ENCODE measurements at places on chromosomes 2 and 18. TPM values are rescaled to one million over a fixed set of nuclear protein-coding genes. Genes with fewer than 3 reads are reported as not detected.

DNA sequence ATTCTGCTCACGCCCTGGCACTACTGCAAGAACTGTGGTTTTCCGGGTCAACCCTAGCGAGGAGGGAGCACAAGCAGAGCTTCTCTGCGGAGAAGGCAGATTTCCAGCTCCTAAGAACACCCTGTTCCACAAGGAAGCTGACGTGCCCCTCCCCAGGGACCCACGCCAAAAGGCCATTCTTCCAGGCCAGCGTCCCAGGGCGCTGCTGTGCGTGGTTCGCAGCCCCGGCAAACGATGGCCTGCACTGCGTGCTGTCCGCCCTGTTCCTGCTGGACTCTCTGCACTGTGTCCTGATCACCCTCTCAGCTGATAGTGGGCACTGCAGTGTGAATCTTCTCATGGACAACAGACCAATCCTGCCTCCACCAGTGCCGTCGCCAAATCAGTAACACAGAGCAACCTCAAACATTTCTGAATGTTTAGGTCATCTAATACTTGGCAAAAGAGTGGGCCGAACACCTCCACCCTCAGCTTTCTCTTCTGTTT, 49.1 kb downstream of the ADI1 start:
- DNase-seq, result peak; percentile 87

GRCh38 chr2:99602476-99602875, 112.7 kb upstream of the REV1 start:
- DNase-seq, result no peak

DNA sequence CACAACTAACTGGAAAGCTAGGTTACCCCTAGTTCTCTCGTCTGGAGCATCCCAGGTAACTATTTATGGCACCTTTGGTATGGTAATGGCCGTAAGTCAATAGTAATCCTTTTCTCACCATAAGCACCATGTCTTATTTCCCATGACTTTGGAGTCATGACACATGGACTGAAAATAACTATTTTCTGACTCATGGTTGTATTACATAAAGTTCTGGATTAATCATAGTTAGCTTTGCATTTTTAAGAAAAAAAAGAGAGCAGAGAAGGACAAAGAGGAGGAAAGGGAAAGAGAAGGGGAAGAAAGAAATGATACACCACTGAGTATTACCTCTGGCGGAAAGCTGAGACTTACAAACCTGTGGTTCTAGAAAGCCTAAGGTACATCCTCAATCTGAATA, 99.3 kb downstream of the BIN1 start:
- no peak for DNase-seq

GRCh38 chr2:216796115-216796840, 63.6 kb downstream of the TNP1 start:
- no peak for DNase-seq

DNA sequence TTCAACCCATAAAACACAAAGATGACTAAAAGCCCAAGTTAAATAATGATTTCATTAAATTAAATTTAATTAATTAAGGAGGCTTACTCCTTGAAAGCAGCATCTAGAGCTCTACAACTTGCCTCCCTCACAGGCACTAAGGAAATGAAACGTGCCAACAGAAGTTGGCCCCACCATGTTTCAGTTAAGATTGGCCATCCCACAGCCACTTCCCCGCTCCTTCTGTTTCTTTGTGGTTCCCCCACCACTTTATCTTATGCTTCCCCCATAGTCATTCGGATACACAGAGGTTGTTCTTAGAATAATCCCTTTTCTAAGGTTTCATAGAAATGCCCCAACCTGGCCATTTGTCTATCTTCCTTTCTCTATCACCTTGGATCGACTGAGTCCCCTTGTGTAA, 101.6 kb upstream of the RIOK3 start:
- no peak for DNase-seq

GRCh38 chr2:233443511-233444183, 89.4 kb downstream of the DGKD start:
- peak; percentile 87 for DNase-seq

DNA sequence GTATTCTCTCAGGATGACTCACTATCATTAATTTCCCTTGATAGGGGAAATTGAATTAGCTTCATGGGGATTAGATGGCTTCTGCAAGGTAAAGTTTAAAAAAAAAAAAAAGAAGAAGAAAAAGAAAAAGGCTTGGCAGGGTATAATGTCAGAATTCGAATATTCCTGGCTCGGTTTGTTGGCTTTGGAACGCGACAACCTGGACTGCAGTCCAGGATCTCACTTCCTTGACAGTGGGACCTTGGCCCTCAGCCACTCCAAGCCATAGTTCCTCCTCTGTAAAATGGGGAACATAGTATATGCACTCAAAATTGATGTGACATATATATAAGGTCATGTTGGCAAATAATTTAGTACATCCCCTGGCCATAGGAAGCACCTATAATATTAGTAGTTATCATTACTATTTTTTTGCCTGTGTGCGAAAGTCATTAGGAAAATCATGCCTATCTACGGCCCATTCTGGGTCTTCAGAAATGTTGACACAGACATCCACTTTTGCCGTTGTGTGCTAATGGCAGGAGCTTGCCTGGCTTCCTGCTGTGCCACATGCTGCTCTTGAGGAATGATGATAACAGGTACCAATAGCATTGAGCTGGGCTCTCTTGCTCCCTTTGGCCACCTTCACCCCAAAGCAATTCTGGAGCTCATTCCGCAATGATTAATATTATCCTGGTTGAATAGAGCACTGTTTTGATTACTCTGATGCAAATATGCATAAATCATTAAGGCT, 97.9 kb downstream of the MTCL1 start:
- no peak for DNase-seq

- no peak for DNase-seq
Observed at GRCh38 chr18:6509832-6510231, 95.1 kb upstream of the L3MBTL4 start.

The CNDP2 gene
- total RNA-seq, result 84.5 TPM

The PSMA8 gene
- total RNA-seq, result 13.1 TPM

The COLEC11 gene
- total RNA-seq, result 15.8 TPM

The PIGN gene
- total RNA-seq, result 30.6 TPM

The GCFC2 gene
- total RNA-seq, result 33.0 TPM

All from testis (tissue), 5 donors.